ENCODE measurements at places on chromosomes 2 and 18. TPM values are rescaled to one million over a fixed set of nuclear protein-coding genes. Genes with fewer than 3 reads are reported as not detected.

DNA sequence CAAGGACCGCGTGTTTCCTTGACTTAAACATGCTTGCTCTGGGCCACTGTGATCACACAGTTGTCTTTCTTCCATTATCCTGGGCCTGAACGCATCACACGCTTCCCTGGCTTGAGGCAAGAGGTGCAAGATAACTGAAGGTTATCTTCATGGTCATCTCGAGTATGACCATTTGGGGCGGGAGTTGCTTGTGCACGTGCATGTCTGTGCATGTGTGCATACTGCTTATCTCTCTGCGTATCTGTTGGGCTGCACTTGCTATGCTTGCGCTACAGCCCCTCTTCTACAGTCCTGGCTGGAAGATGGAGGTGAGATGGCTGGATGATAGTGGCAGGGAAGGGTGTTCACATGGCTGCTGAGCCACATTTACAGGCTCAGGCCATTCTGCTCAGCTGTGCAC is 27.2 kb upstream of the EFR3B start:
- DNase-seq: peak; percentile 71
- no peaks in the 10 kb centered on the region for H3K36me3 ChIP-seq
- H3K4me1 ChIP-seq: peaks cover 25% of the 10 kb centered on the region
- no peak overlapping the region for H3K27ac ChIP-seq

DNA sequence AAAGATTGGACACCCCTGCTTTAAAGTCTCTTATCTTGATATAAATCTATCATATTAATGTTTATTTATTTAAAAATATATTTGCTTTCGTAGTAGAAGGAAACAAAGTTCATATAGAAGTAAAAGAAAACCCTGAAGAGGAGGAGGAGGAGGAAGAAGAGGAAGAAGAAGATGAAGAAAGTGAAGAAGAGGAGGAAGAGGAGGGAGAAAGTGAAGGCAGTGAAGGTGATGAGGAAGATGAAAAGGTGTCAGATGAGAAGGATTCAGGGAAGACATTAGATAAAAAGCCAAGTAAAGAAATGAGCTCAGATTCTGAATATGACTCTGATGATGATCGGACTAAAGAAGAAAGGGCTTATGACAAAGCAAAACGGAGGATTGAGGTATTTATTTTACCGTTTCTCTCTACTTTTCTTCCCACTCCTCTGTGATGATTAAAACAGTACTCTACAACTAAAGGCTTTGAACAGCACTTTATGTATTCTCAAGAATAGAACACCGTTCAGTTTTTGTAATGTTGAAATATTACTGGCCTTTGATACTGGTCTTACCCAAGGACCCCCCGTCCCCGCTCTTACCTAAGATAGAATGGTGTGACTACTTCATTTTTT is 39.2 kb downstream of the EIF5B start:
- no peaks in the 10 kb centered on the region for H3K27me3 ChIP-seq
- H3K36me3 ChIP-seq: peaks cover 3% of the 10 kb centered on the region
- H3K4me3 ChIP-seq: no peak overlapping the region

GRCh38 chr2:51795248-51795888 is 763.4 kb upstream of the NRXN1 start:
- no peaks in the 10 kb centered on the region for H3K36me3 ChIP-seq
- H3K4me3 ChIP-seq: no peak overlapping the region
- peak; percentile 16 for DNase-seq
- H3K27ac ChIP-seq: no peak overlapping the region

GRCh38 chr2:157684940-157685466 is 56.3 kb upstream of the ACVR1C start:
- DNase-seq: no peak
- no peak overlapping the region for H3K4me3 ChIP-seq
- no peaks in the 10 kb centered on the region for H3K27me3 ChIP-seq
- no peaks in the 10 kb centered on the region for H3K4me1 ChIP-seq

Gene SULT6B1
- total RNA-seq: not detected

Gene PRPF40A
- 127 TPM for total RNA-seq

DNA sequence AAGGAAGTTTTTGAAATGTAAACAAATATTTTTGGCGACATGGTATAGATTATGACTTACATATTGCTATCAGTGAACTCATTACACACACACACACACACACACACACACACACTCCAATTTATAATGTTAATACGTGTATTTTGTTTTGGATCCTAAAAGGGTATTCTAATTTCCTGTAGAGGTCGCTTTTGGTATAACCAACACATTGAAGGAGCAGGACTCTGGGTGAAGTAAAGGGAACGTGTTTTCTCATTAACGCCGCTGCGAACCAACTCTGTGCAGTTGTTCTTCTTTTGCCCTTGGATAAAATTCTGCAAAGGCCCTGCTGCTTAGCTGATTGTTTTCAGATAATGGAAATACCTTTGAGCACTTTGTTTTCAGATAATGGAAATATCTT is 190.4 kb downstream of the PMAIP1 start:
- H3K27ac ChIP-seq: no peak overlapping the region
- no peaks in the 10 kb centered on the region for H3K36me3 ChIP-seq
- no peak overlapping the region for H3K4me3 ChIP-seq
- no peak for DNase-seq

Gene MSGN1
- total RNA-seq: not detected

Gene NEU2
- not detected for total RNA-seq

Gene LINC00305
- total RNA-seq: not detected

DNA sequence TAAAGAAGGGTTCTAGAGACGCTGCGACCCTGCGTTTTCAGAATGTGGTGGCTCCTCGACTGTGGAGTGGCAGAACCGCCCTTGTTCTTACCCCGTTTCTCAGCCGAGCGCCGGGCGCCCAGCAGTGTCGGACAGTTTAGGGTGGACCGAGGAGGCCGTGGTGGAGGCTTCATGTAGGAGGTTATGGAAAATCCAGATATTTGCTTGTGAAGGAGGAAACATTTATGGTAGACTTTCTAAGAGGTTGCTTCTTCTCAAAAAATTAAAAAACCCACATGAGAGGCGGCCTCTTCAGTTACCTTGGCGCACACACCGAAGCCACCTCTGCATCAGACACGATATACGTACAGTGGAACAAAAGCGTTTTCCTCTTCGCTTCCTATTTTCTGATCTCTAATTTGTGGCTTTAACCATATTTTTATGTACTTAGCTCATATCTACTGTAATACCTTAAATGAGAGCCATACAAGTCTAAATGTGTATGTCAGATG is 120.8 kb downstream of the NFATC1 start:
- no peak overlapping the region for H3K27ac ChIP-seq
- H3K27me3 ChIP-seq: no peaks in the 10 kb centered on the region
- H3K4me3 ChIP-seq: no peak overlapping the region

- no peak overlapping the region for H3K4me3 ChIP-seq
- H3K36me3 ChIP-seq: no peaks in the 10 kb centered on the region
- no peak overlapping the region for H3K27ac ChIP-seq
- DNase-seq: no peak
Measured at GRCh38 chr2:72781480-72781879, 44.4 kb downstream of the EXOC6B start.

Gene ICA1L
- 5.5 TPM for total RNA-seq

DNA sequence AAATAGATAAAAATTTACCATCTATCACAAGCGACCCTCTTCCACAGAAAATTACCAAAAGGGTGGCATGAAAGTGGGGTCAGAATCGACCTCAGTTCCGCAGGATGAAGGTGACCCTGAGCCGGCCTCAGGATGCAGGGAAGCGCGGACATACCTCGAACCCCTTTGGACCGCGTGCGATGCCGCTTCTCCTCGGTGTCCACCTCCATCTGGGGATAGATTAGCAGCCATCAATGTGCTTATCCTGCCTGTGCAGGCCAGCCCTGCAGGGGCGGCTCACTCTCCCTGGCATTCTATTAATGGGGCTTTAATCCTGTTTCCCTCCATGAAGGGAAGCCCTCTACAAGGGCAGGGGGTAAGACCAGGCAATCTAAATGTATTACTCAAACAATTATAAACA is 235.3 kb upstream of the PXDN start:
- no peaks in the 10 kb centered on the region for H3K27me3 ChIP-seq
- no peaks in the 10 kb centered on the region for H3K36me3 ChIP-seq
- DNase-seq: no peak
- no peak overlapping the region for H3K27ac ChIP-seq

GRCh38 chr2:191866675-191867506 is 20.0 kb upstream of the CAVIN2 start:
- H3K27ac ChIP-seq: peak overlapping the region; percentile 94
- DNase-seq: peak; percentile 48
- no peaks in the 10 kb centered on the region for H3K36me3 ChIP-seq
- H3K4me1 ChIP-seq: peaks cover 21% of the 10 kb centered on the region

DNA sequence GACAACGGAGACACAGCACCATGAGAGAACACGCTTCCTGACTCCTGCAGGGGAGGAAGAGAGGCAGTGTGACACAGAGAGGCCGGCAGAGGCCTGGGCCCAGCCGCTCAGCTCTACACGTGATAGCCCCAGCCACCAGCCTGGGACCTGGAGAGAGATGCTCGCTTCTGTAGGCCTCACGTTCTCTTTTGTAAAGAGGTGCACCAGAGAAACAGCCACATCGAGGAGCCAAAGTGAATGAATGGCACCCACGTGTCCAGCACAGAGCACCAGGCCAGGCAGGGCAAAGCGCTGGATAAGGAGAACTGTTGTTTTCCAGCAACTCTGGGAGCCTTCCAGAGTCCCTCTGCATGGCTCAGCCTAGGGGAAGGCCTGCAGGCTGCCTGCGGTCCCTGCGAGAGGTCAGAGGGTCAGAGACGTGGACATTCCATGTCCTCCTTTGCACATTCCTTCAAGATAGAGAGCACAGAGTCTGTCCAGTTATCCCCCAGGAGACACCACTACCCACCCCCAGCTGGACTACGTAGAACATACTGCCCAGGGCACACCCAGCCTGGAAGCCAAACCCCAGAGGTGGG is 14.2 kb downstream of the LIMS2 start:
- H3K4me3 ChIP-seq: no peak overlapping the region
- H3K27ac ChIP-seq: no peak overlapping the region
- no peak for DNase-seq
- peaks cover 10% of the 10 kb centered on the region for H3K4me1 ChIP-seq
- H3K36me3 ChIP-seq: no peaks in the 10 kb centered on the region
- no peaks in the 10 kb centered on the region for H3K27me3 ChIP-seq

- H3K4me1 ChIP-seq: no peaks in the 10 kb centered on the region
- H3K27ac ChIP-seq: no peak overlapping the region
- no peaks in the 10 kb centered on the region for H3K36me3 ChIP-seq
- no peaks in the 10 kb centered on the region for H3K27me3 ChIP-seq
Measured at GRCh38 chr18:68244786-68245185, 470.1 kb downstream of the TMX3 start.

Gene WNT10A
- total RNA-seq: 1.2 TPM

DNA sequence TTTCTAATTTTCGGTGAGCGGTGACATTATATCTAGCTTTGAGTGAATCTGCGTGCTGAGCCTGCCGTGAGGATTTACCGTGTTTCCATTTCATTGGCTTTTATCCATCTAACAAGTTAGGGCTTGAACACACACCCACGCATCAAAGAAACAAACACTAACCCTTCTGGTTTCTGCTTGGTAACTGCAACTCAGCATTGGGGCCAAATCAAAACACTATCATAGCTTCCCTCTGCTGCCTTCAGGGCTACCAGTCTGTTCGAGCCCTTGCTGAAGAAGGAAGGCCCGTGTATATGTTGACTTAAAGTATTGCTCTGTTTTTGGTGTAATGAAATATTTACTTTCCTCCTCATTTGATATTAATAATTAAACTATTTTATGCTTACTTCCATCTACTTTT is 227.2 kb downstream of the PHLPP1 start:
- no peaks in the 10 kb centered on the region for H3K27me3 ChIP-seq
- H3K4me3 ChIP-seq: no peak overlapping the region
- H3K4me1 ChIP-seq: no peaks in the 10 kb centered on the region
- no peaks in the 10 kb centered on the region for H3K36me3 ChIP-seq
- H3K27ac ChIP-seq: no peak overlapping the region
- DNase-seq: no peak

- H3K27ac ChIP-seq: no peak overlapping the region
- no peaks in the 10 kb centered on the region for H3K36me3 ChIP-seq
- no peaks in the 10 kb centered on the region for H3K4me1 ChIP-seq
- no peaks in the 10 kb centered on the region for H3K27me3 ChIP-seq
- no peak for DNase-seq
Measured at GRCh38 chr18:68340606-68341005, 374.3 kb downstream of the TMX3 start.

GRCh38 chr2:68258851-68259250 is 6.5 kb upstream of the PPP3R1 start:
- DNase-seq: no peak
- no peaks in the 10 kb centered on the region for H3K27me3 ChIP-seq
- no peak overlapping the region for H3K27ac ChIP-seq
- H3K4me3 ChIP-seq: no peak overlapping the region
- no peaks in the 10 kb centered on the region for H3K36me3 ChIP-seq

DNA sequence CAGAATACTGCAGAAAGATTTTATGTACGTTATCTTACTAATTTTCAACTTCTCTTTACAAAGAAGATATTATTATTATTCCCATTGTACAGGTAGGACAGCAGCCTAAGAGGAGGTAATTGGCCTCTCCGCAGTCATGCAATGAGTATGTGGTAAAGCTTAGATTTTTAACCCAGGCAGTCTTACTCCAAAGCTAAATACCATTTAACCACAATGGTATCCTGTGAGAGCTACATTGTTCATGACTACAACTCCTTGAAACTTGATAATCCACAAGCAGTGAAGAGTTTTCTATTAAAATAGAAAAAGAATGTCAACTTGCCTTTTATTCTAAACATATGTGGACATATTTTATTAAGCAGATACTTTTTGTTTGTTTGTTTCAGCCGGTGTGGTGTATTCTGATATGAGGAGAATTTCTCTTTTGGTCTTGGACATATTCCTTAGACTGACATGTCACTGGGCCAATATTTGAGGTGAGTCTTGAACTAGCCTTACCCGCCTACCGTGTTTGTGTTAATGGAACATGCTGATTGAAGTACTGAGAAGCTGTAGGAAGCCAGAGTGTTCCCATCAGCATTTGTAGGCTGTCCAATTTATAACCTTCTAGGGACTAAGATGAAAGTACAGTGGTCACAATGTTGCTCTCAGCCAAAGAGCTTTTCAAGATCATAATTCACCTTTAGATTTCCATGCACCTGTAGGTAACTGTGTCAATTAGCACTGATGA is 293.9 kb upstream of the DCC start:
- no peaks in the 10 kb centered on the region for H3K27me3 ChIP-seq
- H3K36me3 ChIP-seq: no peaks in the 10 kb centered on the region
- no peak for DNase-seq
- no peak overlapping the region for H3K27ac ChIP-seq
- no peaks in the 10 kb centered on the region for H3K4me1 ChIP-seq
- H3K4me3 ChIP-seq: no peak overlapping the region

Gene CFAP53
- 0.23 TPM for total RNA-seq

Gene KCNIP3
- not detected for total RNA-seq
